AG10803 (cell line): ENCODE measurements at places on chromosomes 7 and 10.

DNA sequence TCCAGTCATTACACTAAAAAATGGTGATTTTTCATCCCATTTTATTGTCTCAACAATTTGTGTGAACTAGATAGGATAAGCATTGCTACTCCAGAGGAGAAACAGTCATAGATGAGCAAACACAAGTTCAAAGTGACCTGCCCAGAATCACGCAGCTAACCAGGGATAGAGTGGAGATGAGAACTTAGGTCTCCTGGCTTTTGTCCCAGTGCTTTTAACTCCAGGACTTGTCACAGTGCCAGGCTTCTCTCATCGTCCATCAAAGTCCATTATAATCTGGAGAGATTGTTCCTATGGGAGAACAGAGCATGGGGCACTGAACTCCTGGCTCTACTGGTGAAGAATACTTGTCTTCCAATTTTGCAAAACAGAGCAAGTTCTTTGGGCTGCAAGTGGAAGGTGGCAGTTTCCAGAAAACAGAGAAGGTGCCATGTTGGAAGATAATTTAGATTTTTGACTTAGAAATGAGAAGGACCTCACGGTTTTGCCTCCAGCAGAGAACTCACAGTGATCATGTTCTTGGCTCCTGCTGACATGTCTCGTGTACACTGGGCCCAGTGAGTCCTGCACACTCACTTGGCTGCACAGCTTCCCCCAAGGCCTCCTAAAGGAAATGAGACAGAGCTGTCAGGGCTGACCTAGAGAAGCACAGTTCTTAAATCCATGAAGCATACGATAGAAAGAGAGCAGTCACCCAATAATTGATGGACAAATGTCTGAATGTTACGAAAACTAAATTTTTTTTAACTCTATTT, 322.9 kb upstream of the NRP1 start:
- no peak for DNase-seq

GRCh38 chr7:42236266-42236975, 588 bp downstream of the GLI3 start:
- DNase-seq = peak; percentile 65

- DNase-seq = no peak
Observed at GRCh38 chr7:7919449-7919945, 49.1 kb upstream of the GLCCI1 start.

DNA sequence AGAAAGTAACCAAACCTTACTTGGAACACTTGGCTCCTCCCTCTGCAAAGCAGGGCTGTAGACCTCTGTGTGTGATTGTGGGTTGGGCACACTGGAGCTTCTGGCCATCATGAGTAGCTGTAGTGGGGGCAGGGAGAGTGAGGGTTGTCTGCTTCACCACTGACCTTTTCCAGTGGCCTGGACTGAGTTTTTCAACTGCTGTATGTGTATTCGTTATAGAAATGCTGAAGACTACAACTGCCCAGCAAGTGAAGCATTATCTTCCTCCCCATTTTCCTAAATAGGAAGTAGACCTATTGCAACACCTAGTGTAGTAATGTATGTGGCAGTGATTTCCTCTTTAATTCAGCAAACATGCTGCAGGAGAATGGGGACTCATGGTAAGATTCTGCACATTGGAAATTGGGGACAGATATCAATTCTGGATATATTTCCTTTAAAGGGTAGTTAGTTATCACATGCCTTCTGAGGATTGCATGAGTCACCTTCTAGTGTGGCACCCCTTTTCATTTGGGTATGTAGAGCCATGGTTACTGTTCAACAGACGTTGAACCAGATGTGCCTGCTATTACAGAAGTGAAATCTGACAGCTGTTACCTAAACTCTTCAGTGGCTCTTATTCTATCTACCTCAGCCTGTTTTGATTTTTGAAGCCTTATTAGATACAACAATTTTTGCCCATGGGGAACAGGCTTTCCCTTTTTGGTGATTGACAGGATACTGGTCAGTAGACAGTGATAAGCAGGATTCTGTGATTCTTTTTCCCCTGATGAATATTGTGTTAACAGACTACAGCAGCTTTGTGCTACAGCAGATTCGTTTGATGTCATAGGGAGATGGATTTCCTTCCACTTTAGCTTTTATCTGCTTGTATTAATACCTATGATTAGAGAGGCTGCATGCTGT, 130.9 kb downstream of the SND1 start:
- DNase-seq = peak; percentile 60

- peak; percentile 53 for DNase-seq
Observed at GRCh38 chr7:9488555-9488954, 1055.1 kb downstream of the NXPH1 start.

DNA sequence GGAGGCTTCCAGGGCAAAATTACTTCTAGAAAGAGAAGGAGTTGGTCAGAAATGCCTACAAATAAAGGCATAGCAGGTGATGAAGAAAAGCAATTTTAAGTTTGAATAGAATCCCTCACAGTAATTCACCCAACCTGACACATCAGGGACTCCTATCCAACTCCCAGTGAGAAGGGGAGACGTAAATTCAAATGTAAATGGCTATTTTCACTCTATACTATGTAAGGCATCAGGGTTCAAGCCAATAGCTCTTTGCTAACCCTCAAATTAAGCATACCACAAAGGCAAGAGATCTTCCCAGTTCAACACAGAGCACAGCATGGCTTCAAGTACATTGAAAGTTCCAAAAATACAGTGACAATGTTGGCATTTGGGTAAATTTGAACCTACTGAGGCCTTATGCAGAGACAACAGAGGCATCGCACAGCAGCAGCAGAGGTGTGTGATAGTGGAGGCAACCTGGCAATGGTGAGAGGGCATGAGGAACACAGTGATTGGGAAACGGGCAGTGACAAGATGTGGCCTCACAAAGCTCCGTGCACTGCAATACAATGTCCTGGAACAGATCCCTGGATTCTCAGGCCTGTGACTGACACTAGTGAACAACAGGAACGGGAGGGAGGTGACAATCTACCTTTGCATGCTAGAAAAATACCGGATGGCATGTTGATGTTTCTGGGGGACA, 95.7 kb downstream of the VSTM2A start:
- DNase-seq = no peak

DNA sequence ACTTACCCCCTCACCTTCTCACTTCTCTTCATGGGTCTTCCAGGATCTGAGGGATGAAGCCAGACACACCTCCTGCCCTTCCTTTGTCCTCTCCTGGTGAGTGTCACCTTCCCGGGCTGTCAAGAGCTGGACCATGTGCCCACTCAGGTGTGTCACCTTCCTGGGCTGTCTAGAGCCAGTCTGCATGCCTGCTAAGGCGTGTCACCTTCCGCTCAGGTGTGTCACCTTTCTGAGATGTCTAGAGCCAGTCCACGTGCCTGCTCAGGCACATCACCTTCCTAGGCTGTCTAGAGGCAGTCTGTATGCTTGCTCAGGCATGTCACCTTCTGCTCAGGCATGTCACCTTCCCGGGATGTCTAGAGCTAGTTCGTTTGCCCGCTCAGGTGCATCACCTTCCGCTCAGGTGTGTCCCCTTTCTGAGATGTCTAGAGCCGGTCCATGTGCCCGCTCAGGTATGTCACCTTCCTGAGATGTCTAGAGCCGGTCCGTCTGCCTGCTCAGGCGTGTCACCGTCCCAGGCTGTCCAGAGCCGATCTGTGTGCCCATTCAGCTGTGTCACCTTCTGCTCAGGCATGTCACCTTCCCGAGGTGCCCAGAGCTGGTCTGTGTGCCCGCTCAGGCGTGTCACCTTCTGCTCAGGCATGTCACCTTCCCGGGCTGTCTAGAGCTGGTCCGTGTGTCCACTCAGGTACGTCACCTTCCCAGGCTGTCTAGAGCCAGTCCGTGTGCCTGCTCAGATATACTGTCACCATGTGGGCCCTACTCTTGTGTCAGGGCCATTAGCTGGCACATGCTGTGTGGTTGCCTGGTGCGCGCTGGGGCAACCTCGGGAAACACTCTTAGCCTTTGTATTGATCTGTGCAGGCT, 245.3 kb downstream of the EBF3 start:
- DNase-seq = no peak

DNA sequence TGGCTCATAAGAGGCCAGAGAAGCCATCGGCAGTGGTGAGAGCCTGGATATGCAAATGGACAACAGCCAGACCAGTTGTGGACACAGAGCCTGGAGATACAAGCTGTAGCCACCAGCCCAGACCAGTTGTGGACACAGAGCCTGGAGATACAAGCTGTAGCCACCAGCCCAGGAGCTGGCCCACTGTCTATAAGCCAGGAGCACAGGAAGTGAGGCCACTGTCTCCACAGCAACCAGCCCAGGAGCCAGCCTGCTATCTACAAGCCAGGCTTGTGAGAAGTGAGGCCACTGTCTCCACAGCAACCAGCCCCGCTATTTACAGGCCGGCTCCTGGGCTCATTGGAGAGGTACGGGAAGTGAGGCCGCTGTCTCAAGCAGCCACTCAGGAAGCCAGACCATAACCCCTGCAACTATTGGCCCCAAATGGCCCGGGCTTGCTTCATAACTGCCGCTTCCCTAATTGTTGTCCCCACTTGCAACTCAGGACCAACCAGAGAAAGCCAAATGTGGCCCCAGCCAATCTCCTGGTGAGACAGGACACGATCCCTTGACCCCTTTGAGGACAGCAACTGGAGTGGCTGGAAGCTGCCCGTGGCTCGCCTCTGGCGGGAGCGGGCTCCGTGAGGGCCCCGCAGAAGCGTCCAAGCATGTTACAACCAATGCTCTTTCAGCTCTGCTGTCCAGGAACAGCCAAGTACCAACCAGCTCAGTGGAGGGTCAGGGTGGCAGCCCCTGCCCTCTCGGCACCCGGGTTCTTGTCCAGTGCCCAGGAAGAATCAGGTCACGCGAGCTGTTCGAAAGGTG, 44.1 kb upstream of the CNPY1 start:
- DNase-seq = no peak

DNA sequence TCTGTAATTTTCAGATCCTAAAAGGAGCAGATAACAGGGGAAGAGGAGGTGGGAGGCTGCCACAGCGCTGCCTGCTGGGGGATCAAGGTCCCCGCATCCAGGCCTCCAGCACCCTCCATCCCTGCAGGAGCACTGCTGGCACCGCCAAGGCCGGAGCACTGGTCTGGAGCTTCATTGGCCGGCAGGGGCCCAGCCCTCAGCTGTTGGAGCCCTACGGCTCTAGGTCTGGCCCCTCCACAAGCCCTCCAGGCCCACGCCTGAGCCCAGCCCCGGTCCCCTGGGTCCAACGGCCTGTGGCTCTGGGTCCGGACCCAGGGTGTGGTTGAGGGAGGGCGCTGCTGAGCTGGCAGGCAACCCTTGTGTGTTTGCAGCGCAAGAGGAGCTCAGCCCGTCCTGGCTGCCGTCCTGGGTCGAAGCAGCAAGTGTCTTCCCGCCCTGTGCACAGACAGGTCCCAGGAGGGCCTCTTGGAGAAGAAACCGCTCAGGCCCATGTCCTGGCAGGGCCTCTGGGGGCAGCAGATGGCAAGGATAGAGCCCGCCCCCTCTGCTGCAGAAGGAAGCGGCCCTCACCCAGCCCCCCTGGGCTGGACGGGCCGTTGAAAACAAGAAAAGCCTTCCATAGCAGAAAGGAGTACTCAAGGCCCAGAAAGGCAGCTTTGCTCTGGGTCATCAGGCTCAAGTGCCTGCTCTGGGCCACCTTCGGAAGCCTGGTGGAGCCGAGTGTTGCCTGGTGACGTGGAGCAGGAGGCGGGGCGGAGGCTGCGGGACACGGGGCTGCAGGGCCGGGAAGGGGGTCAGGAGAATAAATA, 54.3 kb upstream of the TNRC18 start:
- no peak for DNase-seq

DNA sequence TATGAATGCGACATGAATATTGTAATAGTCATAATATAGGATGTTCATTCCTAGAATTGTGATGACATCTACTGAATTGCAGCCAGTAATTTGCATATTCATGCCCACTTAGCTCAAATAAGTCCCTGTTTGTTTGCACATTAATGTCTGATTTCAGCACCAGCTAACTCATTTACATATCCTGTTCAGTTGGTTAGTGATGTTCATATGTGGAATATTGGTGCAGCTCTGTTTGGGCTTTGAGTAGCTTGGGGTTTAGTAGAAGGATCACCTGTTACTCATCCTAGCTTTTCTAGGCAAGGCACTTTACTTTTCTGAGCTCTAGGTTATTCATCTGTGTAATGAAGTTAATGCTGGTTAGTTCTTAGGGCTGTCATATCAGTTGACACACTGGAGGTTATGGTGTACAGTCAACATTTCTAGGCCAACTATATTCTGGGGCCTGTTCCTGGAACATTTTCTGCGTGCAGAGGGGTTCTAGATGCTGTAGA, 238.4 kb downstream of the EXOC4 start:
- no peak for DNase-seq

- peak; percentile 57 for DNase-seq
Observed at GRCh38 chr7:36487756-36488336, 98.2 kb downstream of the ANLN start.

- peak; percentile 48 for DNase-seq
Observed at GRCh38 chr7:129553899-129554461, 51.6 kb downstream of the SMKR1 start.

GRCh38 chr7:149741629-149742028, 31.8 kb downstream of the ZNF467 start:
- peak; percentile 51 for DNase-seq

- DNase-seq = peak; percentile 30
Observed at GRCh38 chr7:25124465-25125136, 459 bp downstream of the CYCS start.

- no peak for DNase-seq
Observed at GRCh38 chr10:69364232-69364940, 52.3 kb downstream of the TACR2 start.

DNA sequence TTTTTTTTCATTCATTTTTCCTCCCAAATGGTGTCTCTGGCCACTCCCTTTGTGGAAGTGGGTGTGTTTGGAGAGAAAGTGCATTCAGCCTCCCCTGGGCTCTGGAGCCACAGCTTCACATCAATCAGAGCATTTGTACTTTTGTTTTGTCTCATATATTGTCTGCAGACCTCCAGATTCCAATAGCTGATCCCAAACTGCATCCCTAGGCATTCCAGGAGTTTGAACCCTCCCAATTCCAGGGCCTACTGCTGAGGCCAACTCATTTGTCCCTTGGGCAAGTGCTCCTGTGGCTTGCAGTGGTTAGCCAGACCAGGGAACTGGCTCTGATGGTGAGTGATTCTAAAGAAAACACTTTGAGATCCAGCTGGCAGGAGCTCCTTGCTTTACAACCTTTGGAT, 163.3 kb downstream of the IPMK start:
- DNase-seq = peak; percentile 32

- DNase-seq = no peak
Observed at GRCh38 chr10:80474597-80474910, 20.4 kb downstream of the TSPAN14 start.
